RKO (cell line): ENCODE measurements at places on chromosomes 7 and 10.

DNA sequence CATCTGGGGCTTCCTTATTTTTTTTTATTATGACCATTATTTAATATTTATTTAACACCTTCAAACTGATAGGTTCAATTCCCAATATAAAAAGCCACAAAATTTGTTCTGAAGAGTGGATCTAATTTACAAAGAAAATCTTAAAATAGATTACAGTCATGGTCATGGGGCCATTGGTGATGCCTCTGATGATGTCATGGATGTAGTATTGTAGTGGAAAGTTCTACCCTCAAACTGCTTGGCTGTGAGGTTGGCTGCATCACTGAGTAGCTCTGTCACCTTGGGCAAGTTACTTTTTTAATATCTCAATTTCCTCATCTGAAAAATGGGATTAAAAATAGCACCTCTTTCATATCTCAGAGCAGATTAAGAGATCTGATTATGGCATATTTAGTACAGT lies 128.5 kb downstream of the DKK1 start:
- DNase-seq: no peak

- no peak for DNase-seq
Measured at GRCh38 chr10:132308587-132309470, 1.1 kb upstream of the STK32C start.

- DNase-seq: peak; percentile 48
Measured at GRCh38 chr7:7639421-7639820, 1.1 kb upstream of the UMAD1 start.

- no peak for DNase-seq
Measured at GRCh38 chr7:137590756-137591305, 247.3 kb upstream of the PTN start.

GRCh38 chr10:22620140-22620857 lies 94.1 kb downstream of the PIP4K2A start:
- DNase-seq: peak; percentile 74

- no peak for DNase-seq
Measured at GRCh38 chr7:140586516-140586915, 54.1 kb downstream of the DENND2A start.

DNA sequence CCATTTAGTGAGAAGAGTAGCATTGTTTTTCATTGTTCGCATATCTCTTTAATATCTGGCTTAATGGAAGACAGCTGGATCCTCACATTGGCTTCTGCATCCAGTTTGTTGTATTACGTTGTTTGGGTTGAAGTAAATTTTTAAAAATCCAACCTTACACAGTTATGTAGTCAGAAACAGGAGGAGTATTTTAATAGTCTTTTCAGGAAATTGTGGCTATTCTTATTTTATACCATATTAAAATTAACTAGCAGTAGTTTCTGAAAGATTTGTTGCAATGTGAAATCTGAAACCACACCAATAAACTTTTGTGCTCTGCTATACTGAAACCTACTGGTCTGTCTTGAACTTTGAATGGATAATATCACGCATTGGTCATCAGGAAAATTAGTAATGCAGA lies 27.9 kb downstream of the MYPN start:
- DNase-seq: no peak

DNA sequence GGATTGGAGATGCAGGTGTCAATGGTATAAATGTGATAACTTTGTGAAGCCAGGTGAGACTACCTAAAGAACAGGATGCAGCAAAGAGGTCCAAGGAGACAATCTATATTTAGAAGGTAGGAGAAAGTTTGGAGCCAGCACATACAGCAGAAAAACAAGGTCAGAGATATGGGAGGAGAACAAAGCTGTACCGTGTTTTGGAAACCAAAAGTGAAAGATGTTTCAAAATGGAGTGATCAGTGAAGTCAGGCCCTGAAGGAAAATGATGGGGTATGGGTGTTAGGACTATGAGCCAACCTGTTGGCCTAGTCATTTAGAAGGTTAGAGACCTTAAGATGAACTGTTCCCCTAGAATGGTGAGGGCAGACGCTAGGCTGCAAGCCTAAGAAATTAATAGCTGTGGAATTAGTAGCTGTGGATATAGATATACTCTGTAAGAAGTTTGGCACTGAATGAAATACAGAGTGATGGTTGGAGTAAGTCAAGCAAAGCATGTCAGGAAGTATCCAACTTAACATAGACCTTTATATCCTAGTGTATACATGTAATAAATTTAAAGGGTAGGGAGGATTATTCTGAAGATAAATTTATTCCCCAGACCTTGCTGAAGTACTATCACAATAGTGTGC lies 149.8 kb upstream of the WNT16 start:
- DNase-seq: no peak

DNA sequence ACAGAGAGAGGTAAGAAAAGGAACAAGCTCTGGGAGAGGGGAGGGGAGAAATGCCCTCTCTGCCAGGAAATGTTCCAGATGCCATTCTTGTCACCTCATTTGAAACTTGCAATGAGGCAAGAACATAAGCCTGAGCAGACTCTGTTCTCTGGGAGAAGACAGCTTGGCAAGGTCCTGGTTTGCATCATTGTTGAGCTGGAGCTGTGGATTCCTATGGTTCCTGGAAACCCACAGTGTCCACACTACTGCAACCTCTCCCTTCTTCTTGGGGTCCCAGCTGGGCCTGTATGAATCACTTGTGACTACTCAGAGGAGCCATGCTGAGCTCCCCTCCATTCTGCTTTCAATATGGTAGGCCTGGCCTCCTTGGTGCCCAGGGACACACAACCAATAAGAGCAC lies 60.8 kb upstream of the HECTD2 start:
- no peak for DNase-seq

DNA sequence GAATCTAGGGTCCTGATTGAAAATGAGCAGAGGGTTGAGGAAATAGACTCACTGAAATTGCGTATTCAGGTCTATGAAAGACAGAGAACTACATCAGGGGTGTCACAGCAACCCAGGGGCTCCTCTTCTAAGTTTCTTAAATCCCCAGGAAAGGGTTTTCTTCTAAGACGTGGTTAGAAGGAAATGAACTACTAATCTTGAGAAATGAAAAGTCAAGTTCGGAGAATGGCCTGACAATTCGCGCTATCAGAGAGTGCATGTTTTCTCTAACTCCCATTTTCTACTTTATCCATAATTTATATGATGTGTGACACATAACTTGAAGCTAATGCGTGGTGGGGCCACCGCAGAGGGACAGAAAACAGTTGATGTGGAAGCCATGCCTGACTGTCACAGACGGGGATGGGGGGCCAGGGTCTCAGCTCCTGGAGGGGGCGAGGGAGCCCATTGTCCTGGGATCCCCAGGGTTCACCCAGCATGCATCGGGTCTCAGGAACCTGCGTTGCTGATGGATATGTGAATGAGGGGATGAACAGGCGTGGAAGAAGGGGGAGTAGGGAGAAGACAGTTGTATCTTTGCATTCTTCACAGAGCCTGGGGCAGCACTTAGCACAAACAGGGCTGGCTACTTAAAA lies 86.3 kb downstream of the PTPRE start:
- DNase-seq: no peak

GRCh38 chr7:140881507-140882228 lies 43.1 kb downstream of the BRAF start:
- DNase-seq: no peak

- no peak for DNase-seq
Measured at GRCh38 chr7:157032128-157032527, 21.7 kb upstream of the MNX1 start.

- DNase-seq: no peak
Measured at GRCh38 chr7:137882806-137883205, 36.0 kb upstream of the DGKI start.

DNA sequence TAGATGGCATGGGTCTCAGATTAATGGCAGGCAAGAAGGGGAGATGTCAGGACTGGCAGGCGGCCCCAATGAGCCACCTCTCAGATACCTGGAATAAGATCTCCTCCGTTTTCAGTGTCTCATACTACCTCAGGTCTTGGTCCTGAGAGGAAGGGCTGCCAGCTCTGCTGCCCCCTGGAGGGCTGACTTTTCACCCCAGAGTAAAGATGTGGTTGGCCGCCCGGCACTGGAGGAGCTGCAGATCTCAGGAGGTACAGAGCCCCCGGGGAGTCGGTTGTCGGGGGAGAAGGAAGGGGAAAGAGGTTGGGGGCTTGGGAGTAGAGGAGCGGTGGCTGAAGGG lies 642 bp upstream of the COL13A1 start:
- DNase-seq: peak; percentile 60

DNA sequence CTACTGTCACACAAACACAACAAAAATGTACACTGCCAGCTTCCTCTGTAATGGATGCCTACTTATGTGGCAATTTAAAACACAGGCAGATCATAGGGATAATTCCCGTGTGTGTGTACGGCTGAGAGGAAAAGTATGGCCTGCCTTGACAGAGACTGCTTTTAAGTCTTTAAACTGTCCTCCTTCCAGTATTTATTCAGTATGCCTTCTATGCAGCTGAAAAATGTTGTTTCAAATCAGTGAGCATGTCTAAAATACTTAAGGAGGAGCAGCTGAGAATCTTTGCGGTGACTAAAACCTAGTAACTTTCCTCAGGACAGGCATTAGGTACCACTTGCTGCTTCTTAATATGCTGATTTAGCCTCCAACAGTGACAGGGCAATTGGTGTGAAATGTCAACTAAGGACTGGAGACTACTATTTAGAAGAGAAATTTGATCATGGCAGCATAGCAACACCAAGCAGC lies 126.3 kb downstream of the CACNA2D1 start:
- no peak for DNase-seq

DNA sequence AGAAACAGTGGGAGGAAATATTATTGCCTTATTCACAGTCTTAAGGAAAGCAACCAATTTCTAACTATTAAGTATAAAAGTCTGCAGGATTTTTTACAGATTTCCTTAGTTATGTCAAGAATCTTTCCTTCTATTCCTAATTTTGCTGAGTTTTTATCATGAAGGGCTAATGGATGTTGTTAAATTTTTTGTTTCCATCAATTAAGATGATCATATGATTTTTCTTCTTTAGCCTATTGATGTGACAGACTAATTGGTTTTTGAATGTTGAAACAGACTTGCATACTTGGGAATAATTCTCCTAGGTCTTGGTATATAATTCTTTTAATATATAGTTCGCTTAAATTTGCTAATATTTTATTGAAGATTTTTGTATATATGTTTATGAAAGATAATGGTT lies 569.1 kb upstream of the KCND2 start:
- no peak for DNase-seq

DNA sequence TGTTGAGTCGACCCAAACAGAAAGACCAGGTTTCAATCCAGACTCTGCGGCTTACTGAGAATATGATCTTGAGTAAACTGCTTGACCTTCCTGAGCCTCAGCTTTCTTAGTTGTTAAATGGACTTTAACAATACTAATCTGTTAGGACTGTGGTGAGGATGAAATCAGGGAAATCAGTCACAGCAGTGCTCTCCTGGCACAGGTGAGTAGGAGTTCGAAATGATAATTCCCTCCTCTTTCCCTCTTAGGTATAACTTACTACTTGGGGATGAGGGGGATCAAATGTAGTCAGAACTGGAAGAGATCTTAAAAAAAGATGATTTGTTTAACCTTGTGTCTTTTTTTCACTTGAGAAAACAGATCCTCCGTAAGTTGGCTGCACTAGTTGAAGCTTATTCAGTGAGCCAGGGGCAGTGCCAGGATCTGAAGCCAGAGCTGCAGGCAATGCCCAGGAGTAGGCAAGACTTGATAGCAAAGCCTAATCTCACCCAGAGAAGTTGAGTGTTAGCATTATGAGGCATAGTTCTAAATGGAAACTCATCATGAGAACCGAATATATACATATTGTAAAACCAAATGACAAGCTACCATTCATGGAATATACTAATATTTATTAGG lies 1.8 kb upstream of the MAGI2 start:
- DNase-seq: no peak

DNA sequence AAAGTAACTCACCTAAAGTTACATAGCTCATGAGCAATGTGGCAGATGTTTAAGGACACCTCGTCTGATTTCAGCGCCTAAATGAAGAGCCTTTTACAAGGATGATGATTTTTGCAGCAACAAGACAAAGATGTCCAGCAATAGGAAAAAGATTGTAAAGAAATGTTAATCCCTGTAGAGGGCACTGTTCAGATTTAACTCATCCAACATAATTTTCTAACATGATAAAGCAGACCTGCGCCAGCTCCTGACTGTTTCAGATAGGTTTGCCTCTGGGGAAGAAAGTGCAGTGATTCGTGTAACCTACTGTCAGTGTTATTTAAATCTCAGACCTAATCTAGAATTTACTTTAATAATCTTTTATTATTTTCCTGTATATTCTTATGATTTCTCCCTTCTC lies 595.2 kb downstream of the AUTS2 start:
- DNase-seq: peak; percentile 61

DNA sequence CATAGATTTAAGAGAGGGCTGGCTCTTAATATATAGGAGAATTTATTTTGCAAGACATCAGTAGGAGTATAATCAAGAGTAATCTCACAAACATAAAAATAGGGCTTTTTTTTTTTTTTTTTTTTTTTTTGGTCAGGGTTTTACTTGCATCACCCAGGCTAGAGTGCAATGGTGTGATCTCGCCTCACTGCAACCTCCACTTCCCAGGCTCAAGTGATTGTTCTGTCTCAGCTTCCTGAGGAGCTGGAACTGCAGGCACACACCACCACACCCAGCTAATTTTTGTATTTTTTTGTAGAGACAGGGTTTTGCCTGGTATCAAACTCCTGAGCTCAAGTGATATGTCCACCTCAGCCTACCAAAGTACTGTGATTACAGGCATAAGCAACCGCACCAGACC lies 535.3 kb downstream of the CCSER2 start:
- no peak for DNase-seq

DNA sequence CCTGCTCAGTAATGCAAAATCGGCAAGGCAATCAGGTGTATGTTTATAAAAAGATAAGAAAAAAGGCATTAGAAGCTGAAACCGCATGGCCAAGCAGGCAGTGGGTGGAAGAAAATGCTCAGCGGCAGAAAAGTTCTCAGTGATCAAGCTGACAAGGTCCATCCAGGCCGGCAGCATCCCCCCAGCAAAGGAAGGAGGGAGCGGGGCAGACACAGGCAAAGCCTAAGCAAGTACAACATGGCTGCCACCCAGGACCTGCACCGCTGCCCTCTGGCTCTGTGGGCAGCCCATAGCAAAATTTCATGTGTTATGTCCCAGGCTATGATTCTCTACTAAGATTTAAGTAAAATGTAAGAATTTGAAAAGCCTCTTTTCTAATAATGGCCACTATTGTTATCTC lies 45.4 kb downstream of the MRPS24 start:
- no peak for DNase-seq

GRCh38 chr10:118745056-118745455 lies 9.7 kb downstream of the CACUL1 start:
- DNase-seq: no peak

- no peak for DNase-seq
Measured at GRCh38 chr10:35359056-35359455, 22.7 kb downstream of the CCNY start.

DNA sequence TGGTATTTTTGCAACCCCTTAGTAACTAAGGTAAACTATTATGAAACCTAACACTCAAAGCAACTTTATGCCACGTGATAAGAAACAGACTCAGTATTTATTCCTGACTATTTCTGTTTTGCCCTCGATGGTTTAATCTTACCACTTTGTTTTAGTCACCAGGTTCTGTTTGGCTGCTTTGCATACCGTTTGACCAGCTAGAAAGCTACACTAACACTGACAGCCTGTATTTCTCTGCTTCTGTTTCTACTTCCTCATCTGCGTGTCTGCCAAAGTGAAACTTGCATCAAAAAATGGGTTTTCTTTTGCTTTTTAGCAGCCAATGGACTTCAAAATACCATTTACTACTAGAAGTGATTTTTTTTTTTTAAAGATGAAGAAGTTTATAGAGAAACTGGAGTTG lies 802.5 kb downstream of the GRM8 start:
- DNase-seq: no peak
